A172 (cell line): ENCODE measurements at places on chromosomes 7 and 10. TPM values are rescaled to one million over a fixed set of nuclear protein-coding genes. Genes with fewer than 3 reads are reported as not detected.
A peak's percentile ranks its signal among the peaks of the same experiment; 100 is the strongest.

DNA sequence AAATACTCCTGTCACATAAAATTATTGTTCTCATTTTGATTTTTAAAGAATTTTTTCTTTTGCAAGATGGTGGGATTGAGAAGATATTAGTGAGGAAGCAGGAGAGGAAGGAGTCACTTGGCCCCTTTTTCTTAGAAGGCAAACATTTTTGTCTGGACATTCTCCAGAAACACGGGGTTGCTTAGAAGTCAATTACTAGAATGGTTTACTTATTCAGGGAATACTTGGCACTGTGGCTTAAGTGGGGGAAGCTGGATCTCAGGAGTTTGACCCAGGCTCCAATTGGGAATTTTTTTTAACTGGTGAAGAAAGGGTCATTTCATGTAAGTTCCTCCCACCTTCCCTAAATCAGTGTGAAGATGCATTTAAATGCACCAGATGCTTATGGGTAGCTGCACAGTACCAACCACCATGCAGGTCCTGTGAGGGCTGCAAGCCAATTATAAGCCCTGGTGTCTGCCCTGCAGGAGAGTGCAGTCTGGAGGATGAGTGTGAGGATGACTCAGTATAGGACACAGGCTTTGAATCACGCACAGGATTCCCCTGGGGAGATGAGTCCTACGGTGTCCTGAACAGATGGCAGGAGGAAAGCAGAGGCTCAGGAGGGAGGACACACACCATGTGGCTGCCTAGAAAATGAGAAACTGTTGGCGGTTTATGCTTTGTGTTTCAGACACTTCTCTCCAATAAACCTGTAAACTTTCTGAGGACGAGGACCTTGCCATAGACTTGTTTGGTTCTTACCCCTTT lies 299.1 kb downstream of the PLXNA4 start:
- DNase-seq = peak; percentile 25

DNA sequence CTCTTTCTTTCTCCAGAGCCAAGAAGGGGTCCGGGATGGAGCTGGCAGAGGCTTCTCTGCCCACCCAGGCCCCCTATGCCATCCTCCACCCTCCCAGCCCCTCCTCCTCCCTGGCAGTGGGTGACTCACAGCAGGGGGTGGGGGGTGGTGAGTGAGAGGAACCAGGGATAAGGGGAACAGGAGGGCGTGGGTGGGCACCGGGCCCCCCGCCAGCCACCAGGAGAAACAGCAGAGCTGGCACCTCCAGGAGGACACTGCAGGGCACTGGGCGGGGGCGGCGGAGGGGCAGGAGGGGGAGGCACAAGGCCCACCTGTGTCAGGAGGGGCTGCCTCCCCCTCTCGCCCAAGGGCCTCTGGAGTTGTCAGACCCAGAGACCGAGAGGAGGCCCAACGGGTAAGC lies 56.0 kb downstream of the CAMK2B start:
- no peak for DNase-seq

- DNase-seq = no peak
Measured at GRCh38 chr7:8382004-8382730, 51.2 kb upstream of the NXPH1 start.

GRCh38 chr7:73577627-73578341 lies 595 bp downstream of the TBL2 start:
- DNase-seq = no peak

The SMKR1 gene
- 0.84 and 4.6 TPM in 2 replicates for total RNA-seq

- DNase-seq = no peak
Measured at GRCh38 chr10:129870961-129871621, 93.0 kb downstream of the EBF3 start.

DNA sequence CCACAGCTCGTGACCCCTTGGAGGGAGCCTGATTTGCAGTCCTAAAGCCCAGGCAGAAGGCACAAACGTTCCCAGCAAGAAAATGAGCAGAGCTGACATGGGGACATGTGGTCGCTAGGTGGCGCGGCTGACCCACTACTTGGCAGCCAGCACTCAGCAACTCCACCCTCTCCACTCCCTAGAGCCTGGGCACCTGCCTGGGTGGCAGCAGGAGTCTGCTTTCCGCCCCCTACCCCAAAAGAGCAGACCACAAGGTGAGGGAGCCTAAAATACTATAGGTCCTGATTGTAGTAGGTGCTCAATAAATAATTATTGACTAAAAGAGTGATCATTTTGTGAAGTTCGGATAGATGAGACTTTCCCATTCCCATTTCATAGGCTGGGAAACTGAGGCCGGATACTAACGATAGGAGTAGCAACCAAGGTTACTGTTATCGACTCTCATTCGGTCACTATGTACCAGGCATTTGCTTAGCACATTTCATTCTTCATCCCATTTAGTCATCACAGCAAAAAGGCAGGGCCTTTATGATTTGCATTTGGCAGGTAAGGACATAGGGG lies 57.4 kb downstream of the NEUROG3 start:
- DNase-seq = peak; percentile 78

The LLCFC1 gene
- not detected in 2 replicates for total RNA-seq

DNA sequence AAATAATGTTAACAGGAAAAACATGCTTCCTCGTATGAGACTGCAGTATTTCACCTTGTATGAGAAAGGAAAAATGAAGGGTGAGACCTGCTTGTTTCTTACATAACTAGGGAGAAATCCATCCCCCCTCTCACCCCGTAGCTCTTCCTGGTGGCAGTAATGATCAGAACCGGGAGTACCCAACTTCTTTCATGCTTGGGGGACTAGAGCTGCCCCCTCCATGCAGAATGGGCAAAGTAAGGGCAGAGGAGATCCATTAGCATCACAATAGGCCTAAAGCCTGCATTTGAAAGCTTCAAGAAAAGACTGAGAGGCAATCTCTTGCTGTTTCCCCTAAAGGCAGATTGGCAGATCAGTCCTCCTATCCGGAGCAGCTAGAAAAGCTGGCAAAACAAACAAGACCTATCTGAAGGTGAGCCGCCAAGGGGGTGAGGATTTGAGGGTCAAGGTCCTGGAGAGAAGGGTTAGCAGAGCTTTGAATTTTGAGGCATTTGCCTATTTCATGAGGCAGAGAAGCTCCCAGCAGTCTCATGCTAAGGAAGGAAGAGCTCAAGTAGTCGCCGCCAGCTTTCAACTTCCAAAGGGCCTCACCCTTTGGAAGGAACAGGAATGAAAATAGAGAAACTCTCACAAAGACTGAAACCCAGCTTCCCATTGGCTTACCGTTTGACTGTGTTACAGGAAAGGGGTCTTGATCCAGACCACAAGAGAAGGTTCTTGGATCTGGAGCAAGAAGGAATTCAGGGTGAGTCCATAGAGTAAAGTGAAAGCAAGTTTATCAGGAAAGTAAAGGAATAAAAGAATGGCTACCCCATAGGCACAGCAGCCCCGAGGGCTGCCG lies 36.2 kb downstream of the BAG3 start:
- no peak for DNase-seq

The NOS3 gene
- total RNA-seq = 0.74 and 2.5 TPM in 2 replicates

- DNase-seq = peak; percentile 63
Measured at GRCh38 chr10:21002091-21002878, 105.2 kb upstream of the NEBL start.

The MRLN gene
- not detected in 2 replicates for total RNA-seq

DNA sequence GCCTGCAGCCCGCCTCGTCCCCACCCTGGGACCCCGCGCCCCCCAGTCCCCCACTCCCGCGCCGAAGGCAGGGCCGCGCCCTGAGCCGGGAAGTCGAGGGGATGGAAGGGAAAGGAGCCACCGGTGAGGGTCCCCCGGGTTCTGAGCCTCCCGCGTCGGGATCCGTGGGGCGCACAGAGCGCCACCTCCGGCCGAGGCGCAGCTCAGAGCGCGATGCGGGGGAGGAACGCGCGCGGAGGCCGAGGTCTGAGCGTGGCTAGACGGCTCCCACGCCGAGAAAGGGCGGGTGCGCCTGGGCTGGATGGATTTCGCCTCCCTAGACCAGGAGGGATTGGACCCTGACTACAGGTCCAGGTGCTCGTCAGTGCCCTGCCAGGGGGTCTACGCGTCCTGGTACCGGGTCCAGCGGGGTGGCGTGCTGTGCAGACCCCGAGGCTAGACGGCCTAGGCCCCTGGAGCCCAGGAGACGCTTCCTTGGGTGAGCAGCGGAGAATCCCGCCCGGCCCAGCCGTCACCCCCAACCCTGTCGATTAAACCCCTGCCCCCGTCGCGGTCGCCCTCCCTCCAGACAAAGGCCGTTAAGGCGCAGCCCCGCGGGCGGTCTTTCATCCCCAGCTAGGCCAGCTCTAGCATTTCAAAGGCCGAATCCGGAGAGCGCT lies 986 bp upstream of the PDGFA start:
- no peak for DNase-seq
